ENCODE measurements at places on chromosomes 1 and 21.

GRCh38 chr1:214445199-214445598 is 106.2 kb downstream of the PTPN14 start:
- DNase-seq: peak; percentile 71

DNA sequence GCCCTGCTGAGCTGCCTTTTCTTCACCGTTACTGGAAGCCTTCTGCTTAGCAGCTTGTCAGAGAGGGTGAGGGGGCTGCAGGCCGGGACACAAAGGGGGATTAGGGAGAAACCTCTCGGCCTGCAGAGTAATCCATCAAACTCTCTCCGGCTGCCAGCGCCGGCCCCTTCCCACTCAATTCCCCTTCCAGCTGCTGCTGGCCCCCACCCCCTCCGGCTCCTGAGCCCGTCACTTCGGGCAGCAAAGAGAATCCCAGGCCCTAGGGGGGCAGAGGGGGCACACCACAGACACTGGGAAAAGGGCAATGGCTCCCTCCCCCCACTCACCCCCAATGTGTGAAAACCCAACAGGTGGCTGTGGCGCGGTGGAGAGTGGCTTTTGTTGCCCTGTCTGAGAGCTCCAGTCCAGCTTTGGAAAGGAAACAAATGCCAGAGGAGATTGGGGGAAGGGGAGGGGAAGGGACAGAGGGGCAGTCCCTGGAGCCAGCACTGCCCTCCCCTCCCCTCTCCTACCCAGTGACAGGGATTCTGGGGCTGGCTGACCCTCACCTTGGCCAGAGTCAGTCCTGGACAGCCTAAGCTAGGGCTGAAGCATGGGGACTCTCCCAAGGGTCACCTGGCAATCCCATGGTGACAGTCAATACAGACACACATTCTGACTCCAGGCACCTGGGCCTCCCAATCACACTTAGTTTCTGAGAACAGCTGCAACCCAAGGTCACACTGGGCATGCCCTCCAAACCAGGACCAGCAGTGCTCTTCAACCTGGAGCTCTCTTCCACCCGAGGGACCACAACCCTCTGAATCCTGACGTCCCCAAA is 9.5 kb downstream of the SLC45A3 start:
- no peak for DNase-seq

DNA sequence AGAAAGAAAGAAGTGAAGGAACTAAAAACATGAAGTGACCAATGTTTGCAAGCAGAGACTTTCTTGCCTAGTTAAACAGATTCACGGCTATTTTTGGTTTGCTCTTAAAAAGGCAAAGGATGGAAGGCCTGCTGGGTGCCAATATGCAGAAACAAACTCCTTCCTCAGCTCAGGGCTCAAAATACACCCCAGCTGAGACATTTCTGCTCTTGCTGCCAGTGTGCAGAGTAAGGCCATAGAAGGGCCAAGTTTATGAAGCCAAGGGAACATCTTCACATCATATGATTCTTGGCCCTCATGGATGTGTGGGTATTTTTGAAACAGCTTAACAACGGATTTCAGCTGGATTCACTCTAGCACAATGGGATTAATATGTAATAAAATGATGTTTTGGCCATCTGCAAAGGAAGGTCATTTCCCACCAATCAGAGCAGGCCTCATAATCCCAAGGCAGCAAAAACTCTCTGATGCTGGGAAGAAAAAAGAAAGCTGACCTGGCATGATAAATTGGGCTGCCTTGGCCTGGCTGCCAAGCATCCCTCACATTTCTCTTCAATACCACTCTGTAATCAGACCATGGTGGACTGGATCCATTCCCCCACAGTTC is 70.7 kb downstream of the CAPZB start:
- no peak for DNase-seq

DNA sequence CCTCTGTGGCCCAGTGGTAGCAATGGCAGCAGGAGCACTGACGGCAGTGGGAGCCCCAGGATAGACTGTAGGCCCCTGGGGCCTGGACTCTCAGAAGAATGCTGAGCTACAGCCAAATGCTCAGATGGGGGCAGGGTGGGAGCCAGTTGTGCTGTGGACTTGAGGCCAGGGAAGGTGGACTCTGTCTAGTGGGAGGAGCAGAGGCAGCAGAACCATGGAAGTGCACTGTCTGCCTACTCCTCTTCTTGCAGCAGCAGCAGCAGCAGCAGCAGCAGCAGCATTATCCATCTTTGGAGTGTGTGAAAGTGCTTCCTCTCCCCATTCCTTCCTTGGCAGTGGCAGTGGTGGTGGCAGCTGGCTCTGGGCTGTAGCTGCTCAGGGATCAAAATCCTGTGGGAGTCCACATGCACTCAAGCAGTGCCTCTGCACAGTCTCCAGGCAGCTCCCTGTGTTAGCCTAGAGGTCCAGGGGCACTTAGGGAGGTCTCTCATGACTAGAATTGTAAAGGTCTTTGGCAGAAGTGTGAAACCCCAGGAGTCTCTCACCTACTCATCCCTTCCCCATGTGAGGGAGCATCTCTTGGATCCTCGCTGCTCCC is 917.9 kb upstream of the B3GALT2 start:
- no peak for DNase-seq

GRCh38 chr1:116854403-116854690 is 55.4 kb upstream of the PTGFRN start:
- DNase-seq: no peak

- no peak for DNase-seq
Measured at GRCh38 chr1:193222056-193222615, 35.7 kb upstream of the B3GALT2 start.

- DNase-seq: no peak
Measured at GRCh38 chr1:218636548-218636947, 291.4 kb downstream of the TGFB2 start.

DNA sequence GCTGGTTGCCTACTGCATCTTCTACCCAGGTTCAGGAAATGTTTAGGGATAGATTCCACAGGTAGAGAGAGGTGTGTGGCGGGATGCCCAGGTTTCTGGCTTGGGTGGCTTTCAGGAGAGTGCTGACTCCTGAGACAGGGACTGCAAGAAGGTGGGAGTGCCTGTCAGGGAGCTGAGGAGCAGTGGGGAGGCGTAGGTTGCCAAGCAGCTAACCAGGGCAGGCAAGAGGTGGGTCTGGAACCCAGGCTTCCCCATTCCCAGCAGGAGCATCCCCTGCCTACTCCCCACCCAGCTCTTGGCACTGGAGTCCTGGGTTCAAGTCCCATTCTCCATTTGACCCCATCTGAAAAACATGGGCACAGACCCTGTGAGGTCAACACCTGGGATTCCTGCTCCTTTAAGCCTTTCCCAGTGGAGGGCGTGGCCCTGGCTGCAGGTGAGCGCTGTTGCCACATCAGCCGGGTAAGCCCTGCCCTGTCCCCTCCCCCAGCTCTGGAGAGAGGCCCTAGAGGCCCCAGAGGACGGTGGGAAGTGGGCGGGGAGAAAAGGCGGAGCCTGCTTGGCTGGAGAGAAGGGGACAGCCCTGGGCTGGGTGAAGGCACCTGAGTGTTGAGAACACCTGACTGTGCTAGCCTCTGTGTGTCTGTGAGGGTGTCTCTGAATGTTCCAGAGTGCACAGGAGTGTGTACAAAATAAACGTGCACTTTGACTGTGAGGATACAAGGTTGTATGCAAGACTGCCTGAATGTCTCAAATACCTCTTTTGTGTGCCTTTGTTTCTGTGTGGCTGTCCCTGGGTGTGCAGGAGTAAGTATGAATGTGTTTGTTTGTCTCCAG is 14.0 kb upstream of the SYNC start:
- no peak for DNase-seq

- no peak for DNase-seq
Measured at GRCh38 chr1:212440419-212440818, 7.7 kb downstream of the NENF start.

GRCh38 chr1:39491146-39491921 is at the start of gene BMP8A:
TSS of gene BMP8A (plus strand) at chr1:39491636. CDS start at chr1:39491992, 356 bp downstream.
- DNase-seq: no peak

- DNase-seq: peak; percentile 32
Measured at GRCh38 chr1:218397752-218398339, 52.7 kb downstream of the TGFB2 start.

GRCh38 chr1:76262601-76263000 is 188.1 kb downstream of the ST6GALNAC3 start:
- DNase-seq: peak; percentile 78

GRCh38 chr1:35561297-35561971 is 3.8 kb downstream of the NCDN start:
- no peak for DNase-seq

- no peak for DNase-seq
Measured at GRCh38 chr1:174815474-174815908, 184.3 kb upstream of the CACYBP start.

DNA sequence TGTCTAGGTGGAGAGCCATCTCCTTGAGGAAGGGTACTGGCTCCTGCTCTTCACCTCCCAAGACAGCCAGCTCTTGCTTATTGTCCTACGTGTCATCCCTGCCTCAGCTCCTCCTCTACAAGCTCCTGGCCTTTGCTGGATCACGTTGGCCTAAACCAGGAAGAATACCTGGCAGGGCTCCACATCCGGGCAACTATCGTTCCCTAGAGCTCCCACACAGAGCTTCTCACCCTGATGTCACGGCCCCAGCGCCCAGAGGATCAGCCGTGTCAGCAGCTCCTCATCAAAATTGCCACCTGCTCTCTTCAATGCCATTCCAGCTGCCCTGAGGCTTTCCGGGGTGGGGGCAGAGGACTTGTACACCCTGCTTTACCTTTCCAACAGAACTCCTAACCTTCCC is 1.9 kb upstream of the TPM3 start:
- peak; percentile 35 for DNase-seq

- no peak for DNase-seq
Measured at GRCh38 chr1:26856604-26857469, 6.1 kb upstream of the SFN start.

- DNase-seq: peak; percentile 16
Measured at GRCh38 chr1:91884459-91885212, 1.3 kb downstream of the TGFBR3 start.

DNA sequence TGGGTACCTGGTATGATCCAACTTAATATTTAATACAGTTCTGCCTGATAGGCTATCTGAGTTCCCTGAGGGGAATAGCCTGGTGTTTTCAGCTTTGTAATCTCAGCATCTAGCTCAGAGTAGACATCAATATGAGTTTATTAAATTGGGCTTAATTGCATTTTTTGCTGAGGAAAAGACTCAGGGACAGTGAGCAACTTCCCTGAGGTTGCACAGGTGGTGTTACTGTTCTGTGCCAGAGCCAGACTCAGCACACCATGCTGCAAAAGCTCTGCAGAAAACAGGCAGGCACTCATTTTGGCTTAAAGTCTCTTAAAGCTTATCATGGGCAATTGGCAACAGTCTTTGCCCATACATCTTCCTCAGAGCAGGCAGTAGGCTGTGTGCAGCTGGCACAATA is 90.5 kb upstream of the JUN start:
- DNase-seq: no peak

DNA sequence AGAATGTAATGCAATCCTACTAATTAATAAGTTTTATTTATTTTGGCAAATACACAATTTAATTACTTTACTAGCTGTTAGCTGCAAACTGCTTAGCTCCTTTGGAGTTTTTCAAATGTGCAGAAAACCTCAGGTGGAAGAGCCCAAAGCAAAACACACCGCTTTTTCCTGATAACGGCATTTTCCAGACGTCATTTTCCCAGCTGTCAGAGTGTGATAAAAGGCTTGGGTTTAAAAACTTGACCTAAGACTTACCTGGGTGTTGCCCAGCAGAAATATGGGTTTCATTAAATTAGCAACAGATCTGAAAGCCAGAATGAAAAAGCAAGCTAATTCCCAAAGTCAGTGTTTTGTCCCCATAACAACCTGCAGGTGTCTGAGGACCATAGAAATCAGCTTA is 204.0 kb upstream of the HMCN1 start:
- no peak for DNase-seq

GRCh38 chr1:214979191-214979590 is 103.3 kb upstream of the KCNK2 start:
- DNase-seq: no peak

DNA sequence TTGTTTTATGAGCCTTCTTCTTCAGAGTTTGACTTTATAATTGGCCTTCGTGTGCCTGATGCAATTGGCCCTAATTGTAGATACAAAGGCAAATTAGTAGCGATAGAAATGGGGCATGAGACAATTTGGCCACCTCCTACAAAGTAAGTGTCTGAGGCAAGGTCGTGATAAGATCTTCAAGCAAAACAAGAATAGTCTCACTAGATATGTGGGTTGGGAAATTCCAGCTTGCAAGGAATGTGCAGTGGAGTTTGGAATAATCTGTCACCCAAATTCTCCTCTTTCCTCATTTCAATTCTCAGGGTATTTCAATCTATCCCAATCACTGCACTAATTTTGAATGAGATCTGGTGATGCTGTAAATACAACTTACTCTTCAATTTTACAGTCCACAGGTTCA is 11.4 kb upstream of the TSNAX start:
- peak; percentile 17 for DNase-seq

- peak; percentile 70 for DNase-seq
Measured at GRCh38 chr1:96236156-96236739, 485.3 kb upstream of the PTBP2 start.

DNA sequence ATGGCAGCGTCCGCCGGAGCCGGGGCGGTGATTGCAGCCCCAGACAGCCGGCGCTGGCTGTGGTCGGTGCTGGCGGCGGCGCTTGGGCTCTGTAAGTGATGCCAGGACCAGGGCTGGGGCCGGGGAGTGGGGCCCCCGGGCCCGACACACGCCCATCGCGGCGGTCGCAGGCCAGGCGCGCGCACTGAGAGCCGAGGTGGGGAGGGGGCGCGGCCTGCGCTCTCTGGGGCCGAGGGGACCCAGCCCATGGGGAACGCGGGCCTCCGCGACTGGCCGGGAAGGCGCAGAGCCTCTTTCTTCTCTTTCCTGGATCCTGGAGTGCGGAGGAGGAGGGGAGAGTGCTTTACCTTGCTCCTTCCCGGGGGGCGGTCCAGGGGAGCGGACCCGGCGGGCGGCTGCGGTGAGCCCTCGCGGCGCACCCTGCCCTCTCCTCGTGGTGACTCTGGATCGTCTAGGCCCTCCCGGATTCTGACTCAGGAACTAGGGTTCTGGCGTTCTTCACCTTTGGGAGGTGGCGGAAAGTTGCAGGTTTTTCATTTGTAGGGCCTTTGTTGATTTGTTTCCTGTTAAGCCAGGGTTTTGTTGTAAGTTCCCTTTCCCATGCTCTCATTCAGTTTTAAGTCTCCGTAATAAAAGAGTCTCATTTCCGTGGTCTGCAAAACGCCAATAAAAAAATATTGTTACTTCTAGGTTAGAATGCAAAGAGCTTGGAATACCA is 529 bp downstream of the MPZL1 start:
- no peak for DNase-seq

- DNase-seq: peak; percentile 84
Measured at GRCh38 chr1:185439727-185440415, 122.8 kb upstream of the IVNS1ABP start.

- no peak for DNase-seq
Measured at GRCh38 chr1:112507921-112508277, 866 bp upstream of the WNT2B start.

DNA sequence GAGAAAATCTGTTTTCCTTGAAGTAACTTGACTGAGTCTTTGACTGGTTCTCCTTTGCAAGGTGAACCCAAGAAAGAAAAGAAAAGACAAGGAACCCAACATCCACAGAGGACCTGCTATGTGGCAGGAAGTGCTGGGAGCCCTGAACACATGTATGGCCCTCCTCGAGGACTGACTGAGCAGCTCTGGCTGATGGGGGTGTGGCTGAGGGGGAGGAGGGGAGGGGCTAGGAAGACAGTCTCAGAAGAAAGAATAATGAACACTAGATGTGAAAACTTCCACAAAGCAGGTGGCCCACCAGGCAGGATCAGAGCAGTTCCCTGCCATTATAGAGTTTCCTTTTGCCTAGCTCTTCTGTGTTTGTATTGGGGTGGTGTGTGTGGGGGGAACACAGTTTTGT is 26.1 kb downstream of the NENF start:
- no peak for DNase-seq

- DNase-seq: no peak
Measured at GRCh38 chr1:5161372-5161771, 507.0 kb downstream of the AJAP1 start.

Data from AG10803 (cell line).